ENCODE measurements at places on chromosomes 5 and 9. TPM values are rescaled to one million over a fixed set of nuclear protein-coding genes. Genes with fewer than 3 reads are reported as not detected.

DNA sequence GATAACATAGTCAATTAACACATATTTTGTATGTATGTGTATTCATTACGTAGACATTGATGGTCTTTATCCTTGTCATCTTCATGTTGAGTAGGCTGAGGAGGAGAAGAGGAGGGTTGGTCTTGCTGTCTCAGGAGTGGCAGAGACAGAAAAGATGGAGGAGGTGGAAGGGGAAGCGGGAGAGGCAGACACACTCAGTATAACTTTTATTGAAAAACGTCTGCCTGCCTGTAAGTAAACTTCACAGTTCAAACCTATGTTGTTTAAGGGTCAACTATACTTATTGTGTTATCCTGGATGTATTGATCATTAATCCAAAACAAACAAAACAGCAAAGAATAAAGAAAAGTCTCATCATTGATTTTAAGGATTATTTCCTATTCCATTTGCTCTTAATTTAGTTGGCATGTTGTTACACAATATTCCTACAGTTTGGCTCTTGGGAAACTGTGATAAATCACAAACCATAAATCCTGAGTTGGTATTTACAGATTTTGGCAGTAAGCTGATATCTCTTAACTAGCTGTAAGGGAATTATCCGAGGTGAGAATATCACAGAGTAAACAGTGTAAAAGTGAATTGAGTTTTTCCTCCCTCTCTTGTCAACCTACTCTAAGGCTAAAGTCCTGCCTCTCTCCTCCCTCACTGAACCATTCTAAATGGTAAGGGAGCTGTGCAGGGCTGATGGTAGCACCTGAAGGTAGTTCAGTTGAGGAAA lies 487.2 kb downstream of the SPATA31D1 start:
- DNase-seq, result no peak

GRCh38 chr5:64811050-64811640 lies 42.4 kb downstream of the CWC27 start:
- DNase-seq, result peak; percentile 81

- DNase-seq, result no peak
These were observed 881 bp downstream of the SUB1 start for GRCh38 chr5:32586276-32586599.

DNA sequence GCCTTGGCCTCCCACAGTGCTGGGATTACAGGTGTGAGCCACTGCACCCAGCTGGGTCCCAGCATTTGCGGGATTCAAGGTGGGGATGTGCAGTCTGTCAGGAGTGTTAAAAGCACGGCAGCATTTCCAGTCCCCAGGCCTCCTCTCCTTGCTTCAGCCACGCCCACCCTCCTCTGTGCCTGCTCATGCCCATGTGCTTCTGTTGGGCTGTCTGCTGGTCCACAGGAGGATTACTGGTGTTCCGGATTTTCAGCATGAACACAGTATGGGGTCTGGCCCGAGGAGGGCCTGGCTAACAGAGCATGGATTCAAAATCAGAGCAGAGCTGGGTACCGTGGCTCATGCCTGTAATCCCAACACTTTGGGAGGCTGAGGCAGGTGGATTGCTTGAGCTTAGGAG lies 5.5 kb downstream of the ARRDC1 start:
- no peak for DNase-seq

DNA sequence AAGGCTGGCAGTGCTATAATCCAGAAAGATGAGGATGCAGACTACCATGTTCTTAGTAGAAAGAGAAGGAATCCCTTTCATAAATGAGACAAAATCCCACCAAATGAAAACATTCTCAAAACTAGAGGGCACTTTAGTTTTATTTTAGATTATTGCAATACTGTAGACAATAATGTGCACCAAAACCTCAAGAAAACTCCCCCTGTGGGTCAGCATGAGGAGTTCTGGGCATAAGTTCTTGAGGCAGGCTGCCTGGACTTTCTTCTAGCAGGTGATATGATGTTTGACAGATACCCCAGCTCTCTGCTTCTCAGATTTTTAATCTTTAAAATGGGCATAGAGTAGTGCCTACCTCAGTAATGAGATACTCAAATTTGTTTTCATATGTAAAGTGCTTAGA lies 196.3 kb upstream of the CTNND2 start:
- no peak for DNase-seq

GRCh38 chr9:130217838-130218237 lies 45.6 kb downstream of the NCS1 start:
- DNase-seq, result no peak

GRCh38 chr5:119343766-119344165 lies 12.1 kb upstream of the TNFAIP8 start:
- DNase-seq, result peak; percentile 65

DNA sequence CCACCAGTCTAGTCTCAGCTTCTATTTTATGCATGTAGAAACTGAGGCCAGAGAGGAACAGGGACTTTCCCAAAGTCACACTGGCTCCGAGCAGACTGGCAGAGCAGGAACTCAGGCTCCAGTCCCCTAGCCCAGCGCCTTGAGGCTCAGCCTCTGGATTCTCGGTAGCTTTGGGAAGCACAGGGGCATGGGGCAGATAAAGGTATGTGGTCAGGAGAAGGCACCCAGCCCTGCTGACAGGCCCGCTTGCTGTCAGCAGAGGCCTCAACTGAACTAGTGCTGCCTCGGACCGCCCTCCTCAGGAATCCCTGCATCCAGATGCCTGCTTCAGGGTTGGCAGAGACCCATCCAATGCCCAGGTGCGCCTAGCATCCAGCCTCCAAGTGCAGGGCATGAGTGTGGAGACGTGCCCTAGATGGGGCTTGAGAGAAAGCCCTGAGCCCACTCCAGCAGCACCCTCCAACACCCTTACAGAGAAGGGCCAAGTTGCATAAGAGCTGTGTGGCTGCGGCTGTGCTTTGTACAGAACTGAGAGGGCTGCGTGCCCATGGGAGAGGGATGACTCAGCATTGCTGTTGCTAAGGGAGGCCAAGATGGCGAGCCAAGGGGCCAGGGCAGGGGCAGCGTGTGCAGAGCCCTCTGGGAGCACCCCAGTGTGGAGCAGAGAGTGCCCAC lies 168.6 kb downstream of the MACROH2A1 start:
- peak; percentile 78 for DNase-seq

- DNase-seq, result no peak
These were observed 7.4 kb downstream of the CPEB4 start for GRCh38 chr5:173895401-173896165.

GRCh38 chr9:100848726-100849125 lies 179.8 kb upstream of the PLPPR1 start:
- no peak for DNase-seq

- DNase-seq, result peak; percentile 65
These were observed 82.7 kb downstream of the BNC2 start for GRCh38 chr9:16787724-16788123.

GRCh38 chr5:177003649-177004048 lies 2.9 kb downstream of the UIMC1 start:
- no peak for DNase-seq

DNA sequence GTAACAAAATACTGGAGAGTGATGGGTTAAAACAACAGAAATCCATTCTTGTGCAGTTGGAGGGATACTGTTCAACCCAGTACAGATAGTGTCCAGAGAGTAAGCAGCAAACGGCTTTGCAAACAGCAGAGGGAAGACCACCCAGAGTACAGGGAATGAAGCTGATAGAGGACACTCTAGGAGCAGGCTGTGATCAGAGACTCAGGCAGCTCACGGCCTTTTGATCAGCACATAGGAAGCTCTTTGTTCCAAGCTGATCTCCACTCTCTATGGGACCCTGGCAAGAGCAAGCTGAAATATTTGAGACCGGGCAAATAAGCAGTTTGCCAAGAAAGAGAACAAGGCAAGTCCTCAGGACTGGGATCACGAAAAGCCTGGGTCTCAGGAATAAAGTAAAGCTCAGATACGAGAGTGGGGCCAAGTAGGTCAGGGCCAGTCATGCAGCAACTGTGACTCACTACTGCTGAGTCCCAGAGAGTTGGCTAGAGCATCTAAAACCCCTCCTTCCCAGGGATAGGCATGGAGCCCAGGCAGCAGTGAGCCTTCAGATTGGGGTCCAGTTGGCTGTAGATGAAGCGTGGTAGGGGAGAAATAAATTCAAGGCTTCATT lies 52.4 kb downstream of the MELK start:
- peak; percentile 90 for DNase-seq

INSL6 gene
- not detected for total RNA-seq

LAMC3 gene
- total RNA-seq, result under 0.01 TPM

CAVIN4 gene
- total RNA-seq, result 4.2 TPM

SAXO1 gene
- under 0.01 TPM for total RNA-seq

IFNB1 gene
- total RNA-seq, result not detected

C5orf52 gene
- total RNA-seq, result not detected

Measured in IMR-90 (cell line).